Hypothalamus (tissue), 51 donors: ENCODE measurements at places on chromosomes 2 and 18.

- DNase-seq = no peak
Observed at GRCh38 chr2:204751472-204751871, 206.2 kb downstream of the PARD3B start.

GRCh38 chr2:206158563-206159345 lies 490 bp downstream of the NDUFS1 start:
- DNase-seq = no peak

DNA sequence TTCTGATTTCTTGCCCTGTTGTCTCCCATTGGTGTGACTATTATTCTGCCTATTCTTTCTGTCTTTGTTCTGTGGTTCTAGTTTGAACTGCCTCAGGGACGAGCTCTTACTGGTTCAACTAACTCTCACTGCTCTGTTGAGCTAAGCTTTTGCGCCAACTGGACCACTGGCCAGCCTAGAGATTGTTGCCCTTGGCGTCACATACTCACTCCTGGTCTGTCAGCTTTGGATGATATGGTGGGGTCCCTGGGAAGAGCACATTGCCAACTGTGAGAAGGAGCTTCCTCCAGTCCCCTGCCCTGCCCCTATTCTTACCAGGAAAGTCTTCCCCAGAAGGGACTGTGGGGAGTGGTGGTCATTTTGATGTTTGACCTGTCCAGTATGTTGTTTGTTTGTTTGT lies 6.0 kb downstream of the MTHFD2 start:
- DNase-seq = no peak

- DNase-seq = no peak
Observed at GRCh38 chr2:201821080-201821479, 14.7 kb downstream of the CDK15 start.

GRCh38 chr2:23381084-23381483 lies 3.9 kb upstream of the KLHL29 start:
- no peak for DNase-seq

DNA sequence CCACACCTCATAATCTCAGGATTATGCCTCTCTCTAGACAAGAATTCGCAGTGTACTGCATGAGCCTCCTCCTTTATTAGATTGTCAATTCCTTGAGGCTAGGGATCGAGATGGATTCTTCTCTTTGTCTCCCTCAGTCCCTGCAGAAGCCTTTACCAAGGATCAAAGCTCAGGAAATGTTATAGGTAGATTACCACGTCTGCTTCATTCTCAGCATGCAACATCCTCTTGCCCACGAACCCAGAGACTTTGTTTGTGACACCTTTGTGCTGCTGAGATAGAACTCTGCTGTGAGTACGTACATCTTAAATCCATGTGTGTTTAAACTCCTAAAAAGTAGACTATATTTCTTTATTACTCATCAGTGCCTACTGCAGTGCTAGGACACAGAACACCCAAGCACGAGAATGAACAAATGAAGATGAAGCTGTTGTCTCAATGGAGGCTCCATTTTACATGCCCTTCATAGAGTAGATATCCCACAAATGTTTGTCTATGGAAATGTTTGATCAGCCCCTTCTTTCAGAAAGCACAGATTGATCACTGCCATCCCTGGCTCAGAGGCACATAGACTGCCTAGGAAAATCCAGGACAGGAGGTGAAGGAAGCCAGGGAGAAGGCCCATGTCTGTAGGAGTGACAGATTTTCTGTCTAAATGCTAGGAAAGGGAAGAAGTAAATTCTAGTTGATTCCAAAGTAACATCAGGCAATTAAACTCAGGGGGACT lies 98.8 kb upstream of the KLHL29 start:
- no peak for DNase-seq

- no peak for DNase-seq
Observed at GRCh38 chr2:88342749-88343148, 109.7 kb downstream of the FOXI3 start.

- no peak for DNase-seq
Observed at GRCh38 chr2:118678985-118679384, 168.5 kb downstream of the EN1 start.

DNA sequence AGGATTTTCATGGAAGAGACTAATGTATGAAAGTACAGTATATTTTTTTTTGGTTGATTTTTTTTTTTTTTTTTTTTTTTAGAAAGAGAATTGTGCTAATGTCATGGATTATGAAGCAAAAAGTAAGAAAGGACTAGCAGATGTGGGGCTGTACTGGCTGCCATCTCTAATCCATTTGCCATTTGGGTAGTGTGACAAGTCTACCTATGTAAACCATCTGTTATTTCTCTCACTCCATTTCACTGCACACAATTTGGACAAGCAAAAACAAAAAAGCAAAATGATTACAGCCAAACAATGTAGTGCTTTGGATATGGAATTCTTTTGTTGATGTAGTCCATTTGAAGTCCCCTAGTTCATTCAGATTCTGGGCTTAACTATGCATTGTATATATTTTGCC lies 1355.4 kb downstream of the LRP1B start:
- no peak for DNase-seq

- DNase-seq = no peak
Observed at GRCh38 chr2:57429831-57430230, 616.8 kb upstream of the VRK2 start.

- DNase-seq = no peak
Observed at GRCh38 chr18:805755-806110, 6.3 kb downstream of the YES1 start.

GRCh38 chr2:75063906-75064305 lies 105.5 kb downstream of the POLE4 start:
- no peak for DNase-seq

GRCh38 chr2:64202206-64202845 lies 58.1 kb upstream of the PELI1 start:
- no peak for DNase-seq

- no peak for DNase-seq
Observed at GRCh38 chr2:238839428-238839827, 8.5 kb upstream of the TWIST2 start.

- DNase-seq = no peak
Observed at GRCh38 chr18:62637403-62637802, 77.9 kb upstream of the PHLPP1 start.

- DNase-seq = no peak
Observed at GRCh38 chr2:220154304-220154703, 526.9 kb downstream of the SLC4A3 start.

- DNase-seq = no peak
Observed at GRCh38 chr2:101770726-101771125, 73.2 kb downstream of the MAP4K4 start.

DNA sequence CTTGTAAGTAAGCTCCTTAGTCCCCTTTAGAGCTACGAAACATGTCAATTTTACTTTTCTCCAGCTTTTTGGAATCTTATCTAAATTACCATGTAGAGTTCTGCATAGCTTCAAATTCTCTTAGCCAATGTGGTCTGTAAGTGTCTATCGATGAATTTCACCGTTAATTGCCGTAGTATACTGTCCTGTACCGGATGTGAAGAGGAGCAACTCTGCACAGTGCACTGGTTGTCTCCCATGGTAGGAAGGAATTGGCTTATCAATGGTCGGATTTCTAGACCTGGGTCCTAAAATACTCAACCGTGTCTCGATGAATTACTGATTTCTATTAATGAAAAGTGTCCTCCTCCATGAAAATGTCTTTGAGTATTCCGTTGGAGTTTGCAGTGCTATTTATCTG lies 1.9 kb downstream of the NOP58 start:
- no peak for DNase-seq

DNA sequence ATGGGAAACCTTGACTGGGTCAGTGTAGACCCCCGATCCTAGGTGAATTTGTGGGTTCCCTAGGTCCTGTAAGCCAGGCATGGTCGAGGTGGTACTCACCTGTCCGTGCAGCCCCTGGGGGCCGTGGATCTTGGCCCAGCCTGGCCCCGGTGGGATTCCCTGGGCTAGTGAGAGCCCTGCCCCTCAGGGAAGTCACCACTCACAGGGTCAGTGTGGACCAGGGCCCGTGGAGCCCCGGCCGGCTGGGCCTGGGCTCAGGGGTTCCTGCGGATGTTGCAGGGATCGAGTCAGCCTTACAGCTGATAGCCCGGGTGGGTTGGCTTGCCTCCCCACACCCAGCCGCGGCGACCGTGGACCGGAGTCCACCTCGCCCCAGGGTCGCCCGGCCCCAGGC lies 528 bp downstream of the ATG9A start:
- no peak for DNase-seq

- DNase-seq = no peak
Observed at GRCh38 chr2:10323535-10323934, 20.8 kb downstream of the HPCAL1 start.

GRCh38 chr2:21095178-21095577 lies 28.6 kb upstream of the TDRD15 start:
- DNase-seq = no peak

DNA sequence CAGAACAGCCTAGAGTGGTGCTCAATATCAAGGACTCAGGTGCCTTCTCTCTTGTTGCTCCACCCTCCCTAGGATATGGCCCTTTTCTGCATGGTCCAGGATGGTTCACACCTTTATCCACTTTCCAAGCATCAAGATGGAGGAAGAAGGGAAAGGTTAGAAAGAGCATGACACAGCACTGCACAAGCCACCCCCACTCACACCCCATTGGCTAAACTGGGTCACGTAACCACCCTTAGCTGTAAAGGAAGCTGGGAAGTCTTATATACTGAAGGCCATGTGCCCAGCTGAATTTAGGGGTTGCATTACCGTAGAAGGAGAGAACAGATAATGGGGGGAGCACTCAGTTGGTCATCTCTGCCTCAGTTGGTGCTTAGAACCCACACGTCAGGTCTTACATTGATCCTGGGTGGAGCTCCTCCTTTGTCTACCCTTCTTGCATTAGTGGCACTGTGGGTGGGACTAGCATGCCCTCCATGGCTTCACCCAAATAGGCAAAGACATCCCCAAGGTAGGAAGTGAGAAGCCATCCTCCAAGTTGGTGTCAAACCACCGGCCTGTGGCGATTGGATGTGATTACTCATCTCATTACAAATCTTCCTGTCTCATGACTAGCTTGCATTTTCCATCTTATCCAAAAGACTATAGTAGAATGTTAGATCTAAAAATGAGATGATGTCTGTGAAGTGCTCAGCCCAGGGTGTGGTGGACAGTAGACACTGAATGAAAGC lies 248.5 kb downstream of the HAUS1 start:
- no peak for DNase-seq

- no peak for DNase-seq
Observed at GRCh38 chr18:48638896-48639771, 100.3 kb downstream of the CTIF start.

DNA sequence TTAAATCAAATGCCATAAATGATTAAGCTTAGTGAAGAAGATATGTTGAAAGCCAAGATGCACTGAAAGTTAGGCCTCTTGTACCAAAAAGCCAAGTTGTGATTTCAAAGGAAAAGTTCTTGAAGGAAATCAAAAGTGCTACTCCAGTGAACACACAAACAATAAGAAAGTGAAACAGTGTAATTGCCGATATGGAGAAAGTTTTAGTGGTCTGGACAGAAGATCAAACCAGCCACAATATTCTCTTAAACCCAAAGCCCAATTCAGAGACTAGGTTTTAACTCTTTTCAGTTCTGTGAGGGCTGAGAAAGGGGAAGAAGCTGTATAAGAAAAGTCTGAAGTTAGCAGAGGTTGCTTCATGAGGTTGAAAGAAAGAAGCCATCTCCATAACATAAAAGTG lies 101.8 kb upstream of the RPE start:
- no peak for DNase-seq

DNA sequence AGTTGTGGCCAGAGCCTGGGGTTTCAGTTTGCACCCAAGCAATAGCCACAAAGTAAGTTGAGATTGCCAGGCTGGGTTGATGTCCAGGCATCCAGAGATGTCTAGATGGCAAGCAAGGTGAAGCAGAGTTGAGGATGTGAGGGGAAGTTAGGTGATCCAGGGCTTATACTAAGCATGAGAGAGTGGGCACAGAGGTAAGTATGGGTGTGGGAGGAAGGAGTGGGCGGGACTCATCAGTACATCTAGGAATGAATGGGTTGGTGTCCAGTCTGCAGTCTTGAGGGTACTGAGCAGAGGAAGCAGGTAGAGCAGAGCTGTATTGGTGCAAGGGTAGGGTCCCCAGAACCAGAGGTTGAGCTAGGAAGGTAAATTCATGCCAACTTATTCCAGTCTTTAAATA lies 1.5 kb downstream of the SEMA4F start:
- DNase-seq = no peak

- no peak for DNase-seq
Observed at GRCh38 chr2:234278556-234279255, 218.2 kb downstream of the ARL4C start.

- DNase-seq = no peak
Observed at GRCh38 chr2:137969876-137970275, 5.6 kb downstream of the HNMT start.
